ENCODE measurements at places on chromosomes 12 and 14.

- DNase-seq: no peak
These were observed 39.2 kb upstream of the KRR1 start for GRCh38 chr12:75550401-75551240.

- DNase-seq: no peak
These were observed 485.6 kb downstream of the FLRT2 start for GRCh38 chr14:86015511-86015910.

- DNase-seq: no peak
These were observed 28.6 kb upstream of the DICER1 start for GRCh38 chr14:95185767-95186392.

DNA sequence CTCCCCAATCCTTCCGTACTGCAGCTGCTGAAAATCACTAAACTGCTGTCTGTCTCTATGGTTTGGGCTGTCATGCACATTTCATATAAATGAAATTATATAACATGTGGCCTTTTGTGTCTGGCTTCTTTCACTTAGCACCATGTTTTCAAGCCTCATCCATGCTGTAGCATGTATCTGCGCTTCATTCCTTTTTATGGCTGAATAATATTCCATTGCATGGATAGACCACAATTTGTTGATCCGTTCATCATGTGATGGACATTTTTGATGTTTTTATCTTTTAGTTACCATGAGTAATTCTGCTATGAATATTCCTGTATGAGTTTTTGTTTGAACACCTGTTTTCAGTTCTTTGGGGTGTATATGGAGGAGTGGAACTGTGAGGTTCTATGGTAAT is 32.6 kb upstream of the MED13L start:
- no peak for DNase-seq

- DNase-seq: no peak
These were observed 45.8 kb upstream of the EIF5 start for GRCh38 chr14:103288076-103288766.
